Activated naive CD4-positive, alpha-beta T cell (primary cell): ENCODE measurements at places on chromosomes 1 and 21.

DNA sequence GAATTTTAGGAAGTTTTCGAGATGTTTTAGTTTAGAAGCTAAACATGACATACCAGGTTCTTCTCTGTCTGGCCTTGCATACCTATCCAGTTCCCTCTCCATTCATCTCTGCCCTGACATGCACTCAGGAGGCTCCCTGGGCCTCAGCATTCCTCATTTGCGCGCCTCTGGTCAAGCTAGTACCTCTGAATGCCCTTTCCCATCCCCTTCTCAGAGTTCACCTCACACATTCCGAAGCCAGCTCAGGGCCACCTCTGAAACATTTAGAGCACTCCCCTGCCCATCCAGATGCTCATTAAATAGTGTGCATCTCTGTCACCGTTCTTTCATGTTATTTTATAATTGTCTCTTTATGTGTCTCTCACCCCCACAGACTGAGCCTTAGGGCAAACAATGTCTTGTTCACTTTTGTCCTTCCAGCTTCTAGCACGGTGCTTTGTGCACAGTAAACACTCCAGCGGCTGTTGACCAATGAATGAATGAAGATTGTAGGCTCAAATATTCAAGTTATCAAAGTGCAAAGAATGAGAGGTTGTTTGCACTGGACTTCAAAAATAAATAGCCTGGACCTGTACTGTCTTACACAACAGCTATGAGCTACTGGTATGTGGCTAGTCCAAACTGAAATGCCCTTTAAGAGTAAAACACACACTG, 1.2 kb upstream of the DHCR24 start:
- DNase-seq, result no peak

GRCh38 chr1:205442051-205442725, 13.7 kb downstream of the BLACAT1 start:
- DNase-seq, result no peak

- DNase-seq, result no peak
Observed at GRCh38 chr21:14862794-14863720, 201.7 kb downstream of the NRIP1 start.

- DNase-seq, result no peak
Observed at GRCh38 chr1:222266223-222267196, 281.4 kb downstream of the HHIPL2 start.

DNA sequence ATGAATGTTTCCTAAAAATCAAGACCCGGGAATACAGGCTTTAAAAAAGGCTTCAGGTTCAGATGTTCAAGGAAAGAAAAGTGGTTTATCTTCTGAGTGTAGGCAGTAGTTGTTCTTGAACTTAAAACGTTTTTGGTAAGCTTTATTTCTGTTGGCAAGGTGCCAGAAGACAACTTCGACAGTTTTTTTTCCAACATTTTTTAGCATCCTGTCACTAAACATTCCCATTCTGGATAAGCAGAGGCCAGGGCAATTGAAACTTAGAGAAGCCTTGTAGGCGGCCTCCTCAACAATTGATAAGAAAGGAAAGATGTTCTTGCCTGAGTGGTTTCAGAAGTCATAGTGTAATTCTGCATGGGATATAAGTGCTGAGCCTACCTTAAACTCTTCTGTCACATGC, 66.7 kb downstream of the PATJ start:
- no peak for DNase-seq

GRCh38 chr1:54361342-54361741, 44.9 kb downstream of the SSBP3 start:
- DNase-seq, result no peak

DNA sequence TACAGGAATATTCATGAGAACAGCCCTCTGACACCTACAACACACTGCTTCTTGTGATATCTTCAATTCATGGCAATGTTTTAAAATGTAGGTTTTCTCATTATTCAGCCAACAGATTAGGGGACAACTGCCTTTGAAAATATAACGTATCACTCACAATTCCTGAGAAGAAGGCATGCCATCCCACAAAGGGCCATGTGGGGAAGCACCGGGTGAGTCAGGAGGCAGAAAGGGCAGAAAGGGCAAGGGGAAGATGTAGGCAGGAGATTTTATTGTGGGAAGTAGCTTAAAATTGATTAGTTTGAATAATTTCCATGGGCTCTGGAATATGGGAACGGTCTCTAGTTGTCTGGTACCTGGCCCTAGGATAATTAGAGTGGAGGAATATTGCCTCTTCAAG, 165.7 kb downstream of the HHIPL2 start:
- no peak for DNase-seq

DNA sequence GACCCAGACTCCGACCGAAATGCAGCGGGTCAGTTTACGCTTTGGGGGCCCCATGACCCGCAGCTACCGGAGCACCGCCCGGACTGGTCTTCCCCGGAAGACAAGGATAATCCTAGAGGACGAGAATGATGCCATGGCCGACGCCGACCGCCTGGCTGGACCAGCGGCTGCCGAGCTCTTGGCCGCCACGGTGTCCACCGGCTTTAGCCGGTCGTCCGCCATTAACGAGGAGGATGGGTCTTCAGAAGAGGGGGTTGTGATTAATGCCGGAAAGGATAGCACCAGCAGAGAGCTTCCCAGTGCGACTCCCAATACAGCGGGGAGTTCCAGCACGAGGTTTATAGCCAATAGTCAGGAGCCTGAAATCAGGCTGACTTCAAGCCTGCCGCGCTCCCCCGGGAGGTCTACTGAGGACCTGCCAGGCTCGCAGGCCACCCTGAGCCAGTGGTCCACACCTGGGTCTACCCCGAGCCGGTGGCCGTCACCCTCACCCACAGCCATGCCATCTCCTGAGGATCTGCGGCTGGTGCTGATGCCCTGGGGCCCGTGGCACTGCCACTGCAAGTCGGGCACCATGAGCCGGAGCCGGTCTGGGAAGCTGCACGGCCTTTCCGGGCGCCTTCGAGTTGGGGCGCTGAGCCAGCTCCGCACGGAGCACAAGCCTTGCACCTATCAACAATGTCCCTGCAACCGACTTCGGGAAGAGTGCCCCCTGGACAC, 534 bp downstream of the C1orf56 start:
- no peak for DNase-seq

- DNase-seq, result no peak
Observed at GRCh38 chr1:52554756-52555155, 1.9 kb upstream of the TUT4 start.

- DNase-seq, result no peak
Observed at GRCh38 chr1:110956586-110956985, 7.1 kb downstream of the LRIF1 start.

- no peak for DNase-seq
Observed at GRCh38 chr1:46062651-46063319, 69.6 kb downstream of the PIK3R3 start.

DNA sequence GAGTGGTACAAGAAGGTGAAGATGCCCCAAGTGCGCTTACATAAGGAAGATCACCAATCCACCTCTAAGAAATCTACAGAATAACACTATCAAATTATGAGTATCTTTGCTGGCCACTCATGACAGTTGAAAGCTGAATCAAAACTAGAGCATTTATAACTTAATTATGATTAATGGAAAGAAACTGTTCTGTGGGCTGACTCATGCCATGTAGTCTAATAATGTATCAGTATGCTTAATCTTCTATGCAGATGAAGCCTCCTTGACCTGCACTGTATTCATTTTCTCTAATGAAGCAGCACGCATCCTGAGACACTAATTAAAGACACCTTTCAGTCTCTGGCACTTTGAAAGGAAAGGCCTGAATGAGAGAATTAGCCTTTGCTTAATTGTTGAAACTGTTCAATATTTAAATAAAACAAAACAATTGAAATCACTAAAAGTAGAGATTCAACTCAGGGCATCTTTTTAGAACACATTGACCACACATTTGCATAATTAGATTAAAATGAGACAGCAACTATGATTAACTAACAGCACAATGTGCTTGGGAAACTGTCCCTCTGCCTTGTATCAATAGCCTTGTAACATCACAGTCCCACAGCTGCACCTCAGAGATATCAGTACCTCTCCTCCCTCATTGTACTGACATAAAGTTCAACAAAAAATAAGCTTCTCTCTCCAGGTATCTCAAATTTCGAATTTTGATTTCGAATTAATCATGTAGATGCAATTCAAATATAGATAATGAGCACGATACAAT, 105.6 kb downstream of the NTPCR start:
- no peak for DNase-seq

GRCh38 chr1:188237573-188238348, 1409.0 kb downstream of the PLA2G4A start:
- DNase-seq, result no peak

DNA sequence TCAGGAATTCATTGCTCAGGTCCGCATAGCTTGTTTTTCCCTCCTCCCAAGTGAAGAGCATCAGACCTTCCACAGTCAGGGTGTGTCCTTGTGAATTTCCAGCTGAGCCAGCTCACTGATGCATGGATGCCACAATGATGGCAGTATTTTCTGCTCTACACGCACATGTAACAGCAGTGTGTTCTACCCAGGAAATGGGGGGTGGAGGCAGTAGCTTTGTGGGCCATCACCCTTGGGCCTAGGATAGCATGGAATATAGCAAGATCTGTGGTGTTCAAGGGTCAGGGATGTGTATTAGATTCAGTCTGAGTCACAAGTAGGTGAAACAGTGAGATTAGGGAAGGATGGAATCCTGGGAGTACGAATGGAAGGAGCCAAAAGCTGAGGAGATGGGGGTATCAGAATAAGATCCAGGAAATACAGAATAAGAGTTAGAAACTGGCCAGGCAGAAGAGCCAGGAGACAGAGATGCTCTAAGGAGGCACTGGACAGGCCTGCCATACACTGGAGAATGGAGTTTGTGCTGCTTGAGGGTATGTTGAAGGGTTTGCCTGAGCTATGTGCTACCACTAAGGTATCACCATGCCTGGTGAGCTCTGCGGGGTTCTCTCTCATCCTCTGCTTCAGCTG, 90.6 kb upstream of the CNIH3 start:
- DNase-seq, result no peak

GRCh38 chr1:16198444-16199156, 13.9 kb downstream of the ARHGEF19 start:
- no peak for DNase-seq

- DNase-seq, result no peak
Observed at GRCh38 chr1:94383966-94384408, 34.2 kb upstream of the ABCD3 start.

- no peak for DNase-seq
Observed at GRCh38 chr21:46153247-46154154, 1.9 kb downstream of the FTCD start.

DNA sequence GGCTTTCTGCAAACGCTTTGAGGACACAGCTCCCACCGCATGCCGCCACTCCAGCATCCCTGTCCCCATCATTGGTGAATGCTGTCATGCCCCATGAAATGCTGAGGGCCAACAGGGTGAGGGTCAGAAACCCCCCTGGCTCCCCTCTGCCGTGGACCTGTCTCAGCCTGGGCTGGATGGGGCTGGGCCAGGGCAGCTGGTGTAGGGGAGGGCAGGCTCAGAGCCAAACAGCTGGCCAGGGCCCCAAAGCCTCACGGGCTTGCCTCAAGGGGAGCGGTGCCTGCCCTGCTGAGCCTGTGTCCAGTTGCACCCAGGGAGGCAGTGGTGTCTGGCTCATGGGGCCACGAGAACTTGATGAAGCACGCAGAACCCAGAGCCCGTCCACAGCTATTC, 49.7 kb downstream of the S100B start:
- no peak for DNase-seq
